ENCODE measurements at places on chromosomes 5 and 9.

DNA sequence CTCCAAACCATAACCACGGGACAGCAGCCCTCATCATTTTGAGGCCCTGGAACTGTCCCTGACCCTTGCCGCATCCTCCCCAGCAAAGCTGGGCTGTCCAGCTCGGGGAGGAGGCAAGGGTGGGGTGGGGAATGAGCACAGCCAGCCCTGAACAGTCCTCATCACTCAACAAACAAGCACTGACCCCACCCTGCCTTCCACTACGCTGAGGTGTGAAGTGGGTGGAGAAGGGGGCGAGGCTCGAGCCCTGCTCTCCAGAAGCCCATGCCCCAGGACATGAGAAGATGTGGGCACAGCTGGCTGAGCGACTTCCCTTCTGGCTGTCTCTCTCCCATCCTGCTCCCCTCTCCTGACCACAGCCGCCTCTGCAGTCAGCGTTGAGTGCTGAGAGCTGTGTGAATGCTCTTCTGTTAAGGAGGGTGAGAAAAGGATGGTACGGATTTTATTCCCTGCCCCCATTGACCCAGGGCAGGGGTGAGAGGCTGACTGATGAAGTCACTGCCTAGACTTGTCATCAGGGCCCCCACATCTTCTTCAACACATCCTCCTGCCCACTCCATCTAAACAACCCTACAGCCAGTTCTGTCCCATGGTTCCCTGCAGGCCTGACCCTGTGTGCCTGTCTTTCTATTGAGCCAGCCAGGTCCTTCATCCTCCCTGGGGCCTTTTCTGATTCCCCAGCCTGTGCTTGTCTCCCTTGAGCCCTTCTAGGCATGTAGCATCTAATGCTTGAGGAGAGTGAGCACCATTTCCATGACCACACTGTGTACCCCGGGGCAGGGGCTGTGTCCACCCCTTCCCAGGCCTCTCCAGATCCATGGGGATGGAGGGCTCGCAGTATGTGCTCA lies 276.0 kb downstream of the FSTL4 start:
- no peak for DNase-seq

DNA sequence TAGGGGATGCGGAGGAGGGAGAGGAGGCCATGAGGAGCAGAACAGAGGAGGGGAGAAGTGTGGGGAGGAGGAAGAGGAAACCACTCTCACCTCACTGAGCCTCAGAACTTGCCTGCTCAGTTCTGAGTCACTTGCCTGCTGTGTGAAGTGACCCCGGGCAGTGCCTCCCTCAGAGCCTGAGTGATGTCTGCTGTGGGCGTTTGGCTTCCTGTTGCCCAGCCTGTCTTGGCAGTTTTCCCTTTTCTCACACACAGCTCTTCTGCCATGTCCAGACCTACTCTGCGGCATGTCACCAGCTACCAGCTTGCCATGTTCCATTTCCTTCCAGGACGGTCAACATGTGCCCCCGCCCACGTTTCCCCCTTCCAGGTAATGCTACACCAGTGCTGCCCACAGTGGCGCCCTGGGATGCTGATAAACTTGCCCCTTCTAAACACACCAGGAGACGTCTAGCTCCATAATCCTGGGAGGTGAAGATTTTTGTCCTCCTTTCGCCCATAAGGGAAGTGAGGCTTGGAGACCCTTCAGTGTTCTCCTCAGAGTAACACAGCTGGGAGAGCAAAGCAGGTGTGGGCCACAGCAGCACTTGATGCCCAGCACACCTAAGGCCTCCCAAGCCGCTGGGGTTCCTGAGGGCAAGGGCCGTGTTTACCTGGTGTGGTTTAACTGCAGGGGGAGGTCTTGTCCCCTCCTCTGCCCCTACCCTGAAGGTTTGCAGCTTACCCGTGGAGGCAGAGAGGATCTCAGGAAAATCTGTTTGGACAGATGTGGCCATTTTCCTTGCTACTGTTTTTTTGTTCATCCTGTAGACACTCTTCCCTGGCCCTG lies 63.8 kb upstream of the RNF130 start:
- peak; percentile 59 for DNase-seq

DNA sequence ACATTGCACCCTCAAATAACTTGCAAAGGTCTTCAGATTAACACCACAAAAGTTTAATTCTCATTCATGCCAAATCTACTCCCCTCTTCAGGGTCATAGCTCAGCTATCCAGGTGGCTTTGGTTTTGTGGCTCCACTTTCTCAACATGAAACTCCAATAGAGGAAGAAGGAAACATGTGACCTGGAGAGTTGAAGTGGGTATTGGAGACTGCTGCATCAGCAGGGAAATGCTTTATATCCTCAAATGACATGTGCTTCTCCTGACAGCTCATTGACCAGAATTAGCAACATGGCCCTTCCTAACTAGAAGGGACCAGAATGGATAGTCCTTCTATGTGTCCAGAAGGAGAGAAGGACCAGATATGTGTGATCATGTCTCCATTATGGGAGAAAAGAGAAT lies 73.6 kb downstream of the TLR4 start:
- DNase-seq = no peak

DNA sequence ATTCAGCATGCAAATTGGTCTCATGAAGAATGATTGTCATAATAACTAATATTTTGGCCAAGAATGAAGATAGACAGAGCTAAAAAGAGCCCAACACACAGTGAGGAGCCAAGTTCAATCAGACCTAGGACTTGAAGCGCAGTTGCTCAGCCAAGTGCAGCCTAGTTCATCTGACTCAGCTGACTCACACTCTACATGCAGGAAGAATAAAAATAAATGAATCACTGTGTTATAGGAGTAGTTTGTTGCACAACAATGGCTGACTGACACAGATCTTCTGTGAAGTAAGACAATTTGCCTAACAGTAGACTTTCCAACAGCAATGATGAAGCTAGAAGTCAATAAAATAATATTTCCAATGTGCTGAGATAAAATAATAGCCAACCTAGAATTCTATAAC lies 261.5 kb downstream of the CEMIP2 start:
- no peak for DNase-seq

- DNase-seq = no peak
Measured at GRCh38 chr5:61167382-61167781, 5.1 kb upstream of the SMIM15 start.

- no peak for DNase-seq
Measured at GRCh38 chr5:179385914-179386313, 40.7 kb upstream of the ADAMTS2 start.

GRCh38 chr5:154813736-154814135 lies 36.7 kb downstream of the FAXDC2 start:
- peak; percentile 72 for DNase-seq

DNA sequence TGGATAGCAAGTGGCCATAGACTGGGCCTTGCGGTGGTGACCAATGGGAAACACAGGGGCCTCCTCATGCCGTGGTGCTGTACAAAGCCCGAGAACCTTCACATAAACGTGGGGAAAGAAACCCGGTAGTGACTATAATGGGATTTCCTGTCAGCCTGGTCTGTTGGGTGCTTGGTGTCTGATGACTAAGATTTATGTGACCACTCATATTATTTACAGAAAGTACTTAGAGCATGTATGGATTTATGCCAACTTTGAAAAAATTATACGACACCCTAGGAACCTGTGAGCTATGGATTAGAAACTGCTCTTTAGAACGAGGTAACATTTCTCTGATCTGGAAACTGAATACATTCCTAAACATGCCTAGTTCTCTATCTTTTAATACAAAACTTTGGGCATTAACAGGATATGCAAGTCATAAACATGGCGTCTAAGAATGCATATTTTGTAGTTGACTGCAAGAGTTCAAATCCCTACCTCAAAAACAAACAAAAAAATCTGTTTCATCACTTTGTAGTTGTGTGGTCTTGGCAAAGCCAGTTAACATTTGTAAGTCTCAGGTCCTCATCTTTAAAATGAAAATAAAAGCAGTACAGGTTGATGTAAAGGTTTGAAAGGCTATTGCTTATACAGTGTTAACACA lies 85.4 kb downstream of the TMEM167A start:
- DNase-seq = no peak

DNA sequence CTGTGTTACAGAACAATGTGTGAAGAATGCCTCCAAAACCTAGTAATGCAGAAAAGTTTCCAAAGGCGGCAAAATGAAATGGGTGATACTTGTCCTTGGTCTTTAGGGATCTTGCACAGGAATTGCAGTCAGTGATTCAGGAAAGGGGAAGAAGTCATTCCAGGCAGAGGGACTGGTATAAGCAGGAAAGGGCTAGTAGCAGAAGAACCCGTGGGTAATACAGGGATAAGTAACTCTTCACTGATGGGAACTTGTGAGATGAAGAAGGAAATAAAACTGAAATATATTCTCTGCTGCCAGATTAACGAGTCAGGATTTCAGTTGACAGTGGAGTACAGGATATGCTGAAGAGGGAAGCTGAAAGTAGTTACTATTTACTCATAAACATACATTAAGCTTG lies 1.2 kb downstream of the SRFBP1 start:
- no peak for DNase-seq

- no peak for DNase-seq
Measured at GRCh38 chr5:36681711-36682110, 75.3 kb downstream of the SLC1A3 start.

GRCh38 chr5:150562832-150563231 lies 54.9 kb downstream of the NDST1 start:
- no peak for DNase-seq

DNA sequence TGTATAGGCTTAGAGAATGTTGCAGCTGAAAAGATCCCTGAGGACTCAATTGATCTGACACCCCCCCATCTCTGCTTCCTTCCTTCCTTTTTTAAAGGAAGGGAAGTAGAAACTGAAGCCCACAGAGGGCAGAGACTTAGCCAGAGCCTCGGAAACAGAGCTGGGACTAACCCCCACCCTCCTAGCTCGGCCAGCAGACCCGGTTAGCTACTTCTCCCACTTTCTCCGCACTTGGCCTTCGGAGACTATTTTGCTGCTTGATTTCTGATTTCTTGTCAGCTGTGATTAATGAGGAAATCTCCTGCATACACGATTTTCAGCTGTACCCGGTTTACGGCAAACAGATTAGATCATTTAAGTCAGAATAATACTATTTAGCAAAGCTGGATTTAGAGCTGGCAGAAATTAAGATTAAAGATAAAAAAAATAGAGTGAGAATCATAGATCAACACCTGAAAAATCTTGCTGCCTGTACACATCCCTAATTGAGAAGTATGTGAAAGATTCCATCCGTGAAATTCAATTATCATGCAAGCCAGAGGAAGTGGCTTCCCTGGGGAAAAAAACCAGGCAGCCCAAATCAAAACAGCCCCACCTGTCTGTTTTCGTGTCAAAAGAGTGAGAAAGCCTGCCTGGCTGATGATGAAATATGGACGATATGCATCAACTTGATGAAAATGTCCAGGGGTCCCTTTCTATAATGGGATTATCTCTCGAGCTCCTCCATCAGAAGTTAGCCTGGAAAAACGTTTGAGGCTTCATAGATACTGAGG lies 159.5 kb upstream of the SHB start:
- DNase-seq = peak; percentile 11

GRCh38 chr5:77921094-77921768 lies 145.1 kb upstream of the TBCA start:
- DNase-seq = no peak

- no peak for DNase-seq
Measured at GRCh38 chr5:111627862-111628261, 115.5 kb upstream of the STARD4 start.

DNA sequence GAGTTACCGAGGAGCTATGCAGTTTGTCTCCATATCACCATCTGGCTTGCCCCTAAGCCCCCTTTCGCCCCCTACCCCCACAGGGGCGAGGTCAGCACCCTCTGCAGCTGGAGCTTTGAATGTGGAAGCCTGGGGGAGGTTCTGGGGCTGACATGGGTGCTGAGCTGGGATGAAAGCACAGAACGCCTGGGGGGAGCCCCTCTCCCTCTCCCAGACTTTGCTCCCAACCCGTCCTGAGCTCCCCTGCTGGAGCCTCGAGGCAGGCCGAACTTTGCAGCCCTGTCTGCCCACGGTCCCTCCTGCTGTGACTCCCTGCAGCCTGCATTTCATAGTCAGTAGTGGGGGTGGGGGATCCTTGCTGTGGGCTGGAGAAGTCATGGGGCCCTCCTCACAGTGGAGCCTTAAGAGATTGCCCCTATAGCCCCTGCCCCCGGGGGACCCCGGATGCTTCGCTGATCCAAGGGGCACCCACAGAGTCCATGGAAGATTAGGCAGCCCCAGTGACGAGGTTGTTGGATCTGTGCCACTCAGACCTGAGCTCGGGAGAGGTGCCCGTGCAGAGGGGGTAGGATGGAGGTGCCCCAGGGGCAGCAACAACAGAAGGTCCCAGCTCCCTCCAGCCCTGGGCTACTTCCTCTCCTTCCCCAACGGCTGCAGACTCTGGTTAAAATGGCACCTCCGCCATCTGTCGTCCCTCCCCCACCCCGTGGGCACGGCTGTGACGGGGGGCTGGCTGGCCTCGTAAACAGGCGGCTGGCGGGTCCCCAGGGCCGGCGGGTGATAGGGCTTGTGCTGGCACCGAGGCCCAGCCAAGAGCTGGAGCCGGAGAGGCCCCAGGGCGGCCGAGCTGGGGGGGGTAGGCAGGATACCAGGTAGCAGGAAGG lies 162.0 kb downstream of the C9orf50 start:
- DNase-seq = peak; percentile 50

DNA sequence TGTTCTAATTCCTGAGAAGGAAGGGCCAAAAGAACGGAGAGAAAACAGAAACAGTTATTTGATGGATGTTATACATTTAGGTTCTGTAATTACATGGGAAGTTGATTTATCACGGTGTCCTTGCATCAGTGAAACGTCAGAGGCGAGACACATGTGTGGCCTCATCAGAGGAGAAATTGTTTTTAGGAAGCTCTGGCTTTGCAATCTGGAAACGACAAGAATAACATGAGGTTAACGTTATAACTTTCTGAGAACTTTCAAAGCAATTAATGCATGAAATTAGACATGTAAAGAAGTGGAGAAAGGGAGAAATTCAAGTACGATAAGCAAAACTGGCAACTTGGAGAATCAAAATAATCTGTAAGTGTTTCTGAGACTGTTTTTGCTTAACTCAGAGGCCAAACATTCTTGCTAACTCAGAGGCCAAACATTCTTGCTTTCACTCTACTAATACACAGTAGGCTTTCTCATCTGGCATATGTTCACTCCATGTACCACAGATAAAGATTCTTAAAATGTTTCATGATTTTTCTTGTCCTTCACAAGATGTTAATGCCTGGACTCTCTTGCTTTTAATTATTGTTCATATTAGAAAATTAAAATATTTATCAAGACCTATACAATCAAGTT lies 933.0 kb downstream of the TLE4 start:
- DNase-seq = no peak

DNA sequence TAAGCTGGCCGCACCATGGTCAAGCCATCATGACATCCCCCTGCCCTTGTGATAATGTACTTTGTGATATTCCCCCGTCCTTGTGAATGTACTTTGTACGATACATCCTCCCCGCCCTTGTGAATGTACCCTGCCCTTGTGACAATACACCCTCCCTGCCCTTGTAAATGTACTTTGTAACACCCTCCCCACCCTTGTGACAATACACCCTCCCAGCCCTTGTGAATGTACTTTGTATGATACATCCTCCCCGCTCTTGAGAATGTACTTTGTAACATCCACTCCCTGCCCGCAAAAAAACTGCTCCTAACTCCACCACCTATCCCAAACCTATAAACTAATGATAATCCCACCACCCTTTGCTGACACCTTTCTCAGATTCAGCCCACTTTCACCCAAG lies 313.8 kb downstream of the CTNND2 start:
- DNase-seq = no peak

- DNase-seq = no peak
Measured at GRCh38 chr5:110346893-110347358, 379.5 kb downstream of the TMEM232 start.

GRCh38 chr9:77605449-77606220 lies 42.5 kb downstream of the GNA14 start:
- no peak for DNase-seq

- no peak for DNase-seq
Measured at GRCh38 chr9:14466429-14466818, 152.5 kb upstream of the NFIB start.

All from activated CD8-positive, alpha-beta memory T cell treated with anti-CD3 and anti-CD28 coated beads, Interleukin-2, amount 10 ng/mL, durations not matched to agents 7 days and 5 days (primary cell).